Activated CD8-positive, alpha-beta T cell treated with anti-CD3 and anti-CD28 coated beads, Interleukin-2, amount 10 ng/mL, durations not matched to agents 7 days and 5 days (primary cell): ENCODE measurements at places on chromosomes 16 and 17. TPM values are rescaled to one million over a fixed set of nuclear protein-coding genes. Genes with fewer than 3 reads are reported as not detected.

GRCh38 chr17:32689348-32689747 is 187.6 kb downstream of the MYO1D start:
- no peaks in the 10 kb centered on the region for H3K4me1 ChIP-seq
- no peak overlapping the region for H3K4me3 ChIP-seq
- DNase-seq = no peak
- H3K36me3 ChIP-seq = no peaks in the 10 kb centered on the region

- H3K4me1 ChIP-seq = no peaks in the 10 kb centered on the region
- no peak for DNase-seq
- H3K27me3 ChIP-seq = no peaks in the 10 kb centered on the region
- H3K27ac ChIP-seq = no peak overlapping the region
These were observed 279.7 kb downstream of the SLC39A11 start for GRCh38 chr17:72812823-72813222.

The GDPD1 gene
- 3.3 TPM for total RNA-seq

DNA sequence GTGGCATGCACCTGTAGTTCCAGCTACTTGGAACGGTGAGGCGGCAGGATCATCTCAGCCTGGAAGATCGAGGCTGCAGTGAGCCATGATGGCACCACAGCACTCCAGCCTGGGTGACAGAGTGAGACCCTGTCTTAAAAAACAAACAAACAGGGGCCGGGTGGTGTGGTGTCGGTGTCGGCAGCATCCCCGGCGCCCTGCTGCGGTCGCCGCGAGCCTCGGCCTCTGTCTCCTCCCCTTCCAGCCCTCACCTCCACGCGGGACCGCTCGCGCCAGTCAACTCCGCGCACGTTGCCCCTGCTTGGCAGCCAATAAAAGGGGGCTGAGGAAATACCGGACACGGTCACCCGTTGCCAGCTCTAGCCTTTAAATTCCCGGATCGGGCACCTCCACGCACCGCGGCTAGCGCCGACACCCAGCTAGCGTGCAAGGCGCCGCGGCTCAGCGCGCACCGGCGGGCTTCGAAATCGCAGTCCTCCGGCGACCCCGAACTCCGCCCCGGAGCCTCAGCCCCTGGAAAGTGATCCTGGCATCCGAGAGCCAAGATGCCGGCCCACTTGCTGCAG is 204.7 kb downstream of the CDRT15L2 start:
- H3K36me3 ChIP-seq = no peaks in the 10 kb centered on the region
- DNase-seq = no peak
- peaks cover 35% of the 10 kb centered on the region for H3K27me3 ChIP-seq
- H3K4me1 ChIP-seq = no peaks in the 10 kb centered on the region

GRCh38 chr17:12579288-12579687 is 86.4 kb upstream of the MYOCD start:
- H3K4me3 ChIP-seq = no peak overlapping the region
- no peaks in the 10 kb centered on the region for H3K27me3 ChIP-seq
- H3K36me3 ChIP-seq = no peaks in the 10 kb centered on the region
- no peaks in the 10 kb centered on the region for H3K4me1 ChIP-seq
- no peak for DNase-seq
- no peak overlapping the region for H3K27ac ChIP-seq

- peaks cover 51% of the 10 kb centered on the region for H3K36me3 ChIP-seq
- peak overlapping the region; percentile 91 for H3K4me3 ChIP-seq
- peaks cover 68% of the 10 kb centered on the region for H3K4me1 ChIP-seq
- DNase-seq = peak; percentile 72
These were observed 483 bp downstream of the RPA1 start for GRCh38 chr17:1830288-1830687.
